Large intestine (tissue), 12 donors: ENCODE measurements at places on chromosomes 5 and 9.

GRCh38 chr5:59767681-59768151 lies 125.8 kb downstream of the PDE4D start:
- no peak for DNase-seq

DNA sequence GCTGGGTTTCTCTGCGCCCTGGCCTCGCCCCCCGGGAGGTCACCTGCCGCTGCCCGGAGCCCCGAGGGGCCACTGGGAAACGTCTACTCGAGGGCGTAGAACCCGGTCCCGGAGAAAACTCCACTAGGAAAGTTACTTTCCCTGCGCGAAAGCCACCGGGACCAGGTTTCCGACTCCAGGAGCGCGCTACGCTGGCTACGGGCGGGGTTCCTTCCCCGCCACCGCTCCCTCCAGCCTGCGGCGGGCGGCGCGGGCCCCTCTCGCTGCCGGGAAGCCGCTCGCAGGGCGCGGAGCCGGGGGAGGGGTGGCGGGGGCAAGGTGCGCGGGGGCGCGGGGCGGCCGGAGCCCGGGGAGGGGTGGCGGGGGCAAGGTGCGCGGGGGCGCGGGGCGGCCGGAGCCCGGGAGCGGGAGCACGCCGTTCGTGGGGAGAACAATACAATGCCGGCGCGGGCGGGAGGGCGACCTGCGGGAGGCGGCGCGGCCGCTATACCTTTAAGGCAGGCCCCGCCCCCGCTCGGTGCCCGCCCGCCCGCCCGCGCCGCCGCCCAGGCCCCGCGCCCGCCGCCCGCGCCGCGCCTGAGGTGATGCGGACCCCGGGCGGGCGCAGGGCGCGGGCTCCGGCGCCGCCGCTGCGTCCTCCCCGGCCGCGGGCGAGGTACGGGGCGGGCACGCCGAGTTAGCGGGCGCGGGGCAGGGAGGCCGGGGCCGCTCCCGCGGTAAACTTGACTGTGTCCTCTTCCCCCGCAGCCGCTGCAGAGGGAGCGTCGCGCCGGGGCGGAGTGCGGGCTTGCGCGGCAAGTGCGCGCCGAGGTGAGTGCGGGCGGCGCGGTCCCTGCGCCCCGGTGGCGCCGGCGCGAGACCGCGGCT lies 278.1 kb downstream of the AOPEP start:
- peak; percentile 67 for DNase-seq

DNA sequence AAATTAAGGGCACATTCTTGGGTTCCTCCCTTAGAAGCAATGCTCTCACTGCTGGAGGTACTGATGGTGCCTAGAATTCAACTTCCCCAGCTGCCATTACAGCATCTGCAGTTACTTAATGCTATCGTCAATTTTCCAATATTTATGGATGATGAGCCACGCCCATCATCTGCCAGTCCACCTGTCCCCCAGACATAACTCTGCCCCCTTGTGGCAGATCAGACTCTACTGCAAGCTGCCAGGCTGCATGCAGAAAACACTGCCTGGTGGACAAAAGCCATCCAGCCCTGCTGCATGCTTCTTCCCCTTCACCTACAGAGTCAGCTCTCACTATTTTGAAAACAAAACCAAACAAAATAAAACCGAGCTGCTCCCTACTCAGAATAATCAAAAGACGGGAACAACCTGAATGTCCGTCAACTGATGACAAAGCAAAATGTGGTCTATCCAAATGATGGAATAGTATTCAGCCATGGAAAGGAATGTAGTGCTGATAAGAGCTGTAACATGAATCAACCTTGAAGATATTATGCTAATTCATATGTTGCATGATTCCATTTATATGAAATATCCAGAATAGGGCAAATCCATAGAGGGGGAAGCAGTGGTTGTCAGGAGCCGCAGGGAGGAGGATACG lies 66.4 kb downstream of the RETREG1 start:
- DNase-seq: peak; percentile 61

GRCh38 chr9:136584401-136584932 lies 38.6 kb upstream of the NOTCH1 start:
- no peak for DNase-seq

- DNase-seq: no peak
These were observed 33.4 kb upstream of the VDAC1 start for GRCh38 chr5:134038138-134038537.

DNA sequence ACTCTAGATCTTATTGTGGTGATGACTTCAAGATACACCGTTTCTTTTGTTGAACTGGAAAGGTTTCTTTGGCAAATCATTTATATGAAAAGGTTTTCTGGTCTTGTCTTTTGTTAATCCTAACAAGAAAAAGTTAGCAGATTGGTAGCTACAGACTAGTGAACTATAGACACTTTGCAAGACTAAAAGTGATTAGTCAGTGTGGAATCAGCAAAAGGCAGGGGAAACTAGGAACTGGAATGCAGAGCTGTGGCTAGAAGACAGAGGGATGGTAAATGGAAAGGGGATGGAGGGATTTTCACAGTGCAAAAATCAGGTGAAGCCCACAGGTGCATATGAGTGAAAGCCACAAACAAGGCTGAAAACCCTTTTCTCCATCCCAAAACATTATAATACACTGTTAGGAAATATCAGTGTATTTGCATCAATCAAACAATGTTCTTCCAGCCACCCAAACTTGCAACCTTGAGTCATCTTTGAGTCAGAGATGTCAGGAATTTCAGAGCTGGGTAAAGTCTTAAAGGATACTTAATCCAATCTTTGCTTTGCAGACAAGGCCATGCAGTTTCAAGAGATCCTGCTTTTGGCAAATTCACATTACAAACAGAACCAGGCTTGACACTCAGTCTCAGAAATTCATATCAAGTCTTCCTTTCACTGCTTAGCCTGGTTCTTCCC lies 52.7 kb downstream of the PLK2 start:
- DNase-seq: no peak

GRCh38 chr5:171010816-171011215 lies 149.0 kb downstream of the RANBP17 start:
- DNase-seq: no peak

- no peak for DNase-seq
These were observed 62.3 kb downstream of the NSUN2 start for GRCh38 chr5:6570530-6570929.

GRCh38 chr5:106121972-106122605 lies 1548.6 kb downstream of the EFNA5 start:
- DNase-seq: peak; percentile 4

DNA sequence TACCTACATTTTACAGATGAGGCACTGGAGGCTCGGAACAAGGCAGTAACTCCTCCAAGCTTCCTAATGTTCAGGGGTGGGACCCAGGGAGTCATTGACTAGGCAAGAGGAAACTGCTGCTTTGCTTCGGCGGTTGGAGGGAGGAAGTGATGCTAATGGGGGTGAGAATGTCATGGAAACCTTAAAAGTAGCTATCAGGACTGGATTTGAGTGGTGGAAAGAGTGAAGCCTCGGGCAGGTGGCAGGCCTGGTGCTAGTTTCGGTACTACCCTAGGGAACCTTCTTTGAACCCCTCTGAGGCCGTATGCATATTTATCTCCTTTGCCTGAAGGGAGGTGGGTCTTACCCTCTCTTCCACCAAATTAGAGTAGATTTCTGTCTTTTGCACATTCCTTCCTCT lies 1.6 kb downstream of the BSPRY start:
- DNase-seq: no peak

DNA sequence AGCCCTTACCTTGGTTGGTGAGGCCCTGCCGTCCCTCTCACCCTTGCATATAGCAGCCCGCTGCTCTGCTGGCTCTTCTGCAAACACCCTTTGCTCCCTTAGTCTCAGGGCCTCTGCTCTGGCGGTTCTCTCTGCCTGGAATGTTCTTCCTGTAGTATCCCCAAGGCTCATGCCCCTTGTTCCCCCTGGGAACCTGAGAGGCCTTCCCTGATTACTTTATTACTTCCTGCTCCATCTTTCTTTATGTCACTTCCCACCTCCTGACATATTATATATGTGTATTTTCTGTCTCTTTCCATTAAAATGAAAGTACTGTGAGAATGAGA lies 73.9 kb upstream of the SPRY4 start:
- DNase-seq: peak; percentile 73

- peak; percentile 48 for DNase-seq
These were observed 77.7 kb downstream of the ARSB start for GRCh38 chr5:78907255-78907891.
